H1 (cell line): ENCODE measurements at places on chromosomes 2 and 18.

GRCh38 chr2:240968731-240969624 lies 29.4 kb upstream of the SNED1 start:
- no peak for DNase-seq

- no peak for DNase-seq
Observed at GRCh38 chr2:1514391-1515072, 101.3 kb downstream of the TPO start.

DNA sequence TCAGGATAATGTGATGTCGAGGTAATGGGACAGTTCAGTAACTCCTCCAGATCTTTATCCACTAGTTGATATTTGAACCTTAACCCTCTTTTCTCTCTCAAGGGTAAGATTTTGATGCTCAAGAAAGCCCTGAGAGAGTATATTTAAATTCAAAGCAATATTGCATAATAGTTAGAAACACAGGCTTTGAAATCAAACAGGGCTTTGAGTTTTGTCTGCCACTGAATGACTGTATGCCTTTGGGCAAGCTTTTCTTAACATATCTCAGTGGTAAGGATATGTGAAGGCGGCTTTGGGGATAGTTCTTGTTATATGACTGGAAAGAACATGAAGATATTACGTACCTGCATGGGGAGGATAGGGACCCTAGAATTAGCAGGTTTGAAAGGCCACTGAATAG lies 11.1 kb downstream of the ITPRID2 start:
- DNase-seq = no peak

GRCh38 chr18:911486-911885 lies 6.8 kb downstream of the ADCYAP1 start:
- no peak for DNase-seq

DNA sequence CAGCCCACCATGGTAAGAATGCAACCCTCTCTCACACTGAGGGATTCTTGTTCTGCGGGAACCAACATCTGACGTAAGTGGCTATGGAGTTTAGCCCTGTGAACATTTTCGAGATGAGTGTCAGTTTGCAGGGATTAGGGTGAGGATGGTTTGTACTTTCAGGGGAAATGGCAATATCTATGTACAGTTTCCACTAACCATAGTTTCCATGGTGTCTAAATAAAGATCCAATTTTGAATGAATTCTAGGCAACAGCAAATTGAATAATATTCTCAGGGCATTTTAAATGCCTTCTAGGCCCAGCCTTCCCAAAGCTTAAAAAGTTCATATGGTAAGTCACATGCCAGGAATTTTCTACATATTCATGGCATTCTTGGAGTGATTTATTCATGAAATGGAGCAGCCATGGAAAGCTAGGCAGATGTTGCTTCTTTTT lies 105.4 kb upstream of the MMADHC start:
- no peak for DNase-seq

DNA sequence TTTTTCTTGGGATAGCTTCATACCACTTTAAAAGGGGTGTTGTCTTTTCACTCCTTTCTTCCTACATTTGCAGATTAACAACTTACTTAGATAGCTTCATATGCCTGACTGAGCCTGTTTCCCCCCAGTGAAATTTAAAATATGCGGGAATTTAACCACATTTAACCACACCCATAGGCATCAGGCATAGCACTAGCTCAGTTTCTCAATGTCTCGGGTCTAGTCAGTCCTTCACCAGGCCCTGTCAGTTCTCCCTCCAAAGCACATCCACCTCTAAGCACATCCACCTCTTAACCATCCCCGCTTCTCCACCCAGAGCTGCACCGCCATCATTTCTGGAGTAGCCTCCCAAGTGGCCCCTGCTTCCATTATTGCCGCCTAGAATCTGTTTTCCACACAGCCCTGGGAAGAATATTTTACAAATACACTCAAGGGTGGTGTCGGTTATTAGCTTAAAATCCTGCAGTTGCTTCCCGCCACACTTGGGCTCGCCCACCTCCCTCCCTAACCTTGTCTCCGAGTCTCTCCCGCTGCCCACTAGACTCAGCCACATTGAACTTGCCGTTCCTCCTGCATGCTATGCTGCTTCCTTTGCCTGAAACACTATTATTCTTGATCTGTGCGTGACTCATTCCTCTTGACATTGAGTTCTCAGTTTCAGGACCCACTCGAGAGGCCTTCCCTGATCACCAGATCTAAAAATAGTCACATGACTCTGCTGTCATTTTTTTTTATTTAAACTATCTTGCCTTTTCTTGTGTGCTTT lies 68.3 kb downstream of the SPTBN1 start:
- DNase-seq = no peak

DNA sequence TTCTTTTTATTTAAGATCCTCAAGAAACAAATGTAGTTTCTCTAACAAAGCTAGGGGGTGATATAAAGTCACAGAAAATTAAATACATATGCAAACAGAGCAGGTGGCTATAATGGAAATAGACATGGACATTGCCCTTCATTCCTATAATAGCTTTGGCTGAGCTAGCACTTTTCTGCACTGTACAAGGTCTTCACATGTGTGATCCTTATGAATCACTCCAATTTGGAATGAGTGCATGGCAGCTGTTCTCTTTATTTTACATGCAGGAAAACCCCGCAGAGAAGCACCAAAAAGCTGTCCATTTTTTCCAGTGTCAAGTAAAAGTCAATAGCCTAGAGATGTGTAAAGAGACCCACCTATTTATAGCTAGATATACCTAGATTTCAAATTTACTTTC lies 747.4 kb upstream of the SLC8A1 start:
- DNase-seq = no peak

DNA sequence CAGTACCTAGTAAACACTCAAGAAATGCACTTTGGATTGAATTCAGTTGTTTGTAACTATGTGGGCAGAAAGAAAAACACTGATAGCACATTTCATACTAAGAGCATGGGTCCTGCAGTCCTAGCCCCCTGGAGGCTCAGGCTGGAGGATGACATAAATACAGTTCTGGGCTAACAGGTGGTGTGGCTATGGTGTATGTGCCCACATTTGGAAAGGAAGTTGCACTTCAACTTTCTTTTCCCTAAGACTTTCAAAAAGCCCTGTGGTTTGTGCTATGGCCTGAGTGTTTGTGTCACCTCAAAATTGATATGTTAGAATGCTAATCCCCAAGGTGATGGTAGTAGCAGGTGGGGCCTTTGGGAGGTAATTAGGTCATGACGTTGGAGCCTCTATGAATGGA lies 218.2 kb downstream of the CDCA7 start:
- DNase-seq = no peak

DNA sequence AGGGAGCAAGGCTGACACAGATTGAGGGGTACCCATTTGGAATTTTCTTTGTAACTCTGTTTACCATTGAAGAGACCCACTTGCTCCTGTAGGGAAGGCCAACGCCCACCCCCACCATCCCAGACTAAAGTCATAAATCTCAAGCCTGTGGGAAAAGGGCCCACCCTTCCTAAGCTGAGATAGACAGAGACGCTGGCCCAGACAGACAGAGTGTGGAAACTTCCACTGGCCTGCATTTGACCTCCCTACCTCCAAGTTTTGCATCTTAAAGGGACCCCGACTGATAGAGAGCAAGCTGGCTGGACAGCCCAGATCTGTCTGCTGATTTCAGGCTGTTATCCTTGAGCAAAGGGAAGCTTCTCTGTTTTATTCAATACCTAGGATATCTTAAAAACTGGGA lies 48.2 kb upstream of the SLC14A2 start:
- no peak for DNase-seq

DNA sequence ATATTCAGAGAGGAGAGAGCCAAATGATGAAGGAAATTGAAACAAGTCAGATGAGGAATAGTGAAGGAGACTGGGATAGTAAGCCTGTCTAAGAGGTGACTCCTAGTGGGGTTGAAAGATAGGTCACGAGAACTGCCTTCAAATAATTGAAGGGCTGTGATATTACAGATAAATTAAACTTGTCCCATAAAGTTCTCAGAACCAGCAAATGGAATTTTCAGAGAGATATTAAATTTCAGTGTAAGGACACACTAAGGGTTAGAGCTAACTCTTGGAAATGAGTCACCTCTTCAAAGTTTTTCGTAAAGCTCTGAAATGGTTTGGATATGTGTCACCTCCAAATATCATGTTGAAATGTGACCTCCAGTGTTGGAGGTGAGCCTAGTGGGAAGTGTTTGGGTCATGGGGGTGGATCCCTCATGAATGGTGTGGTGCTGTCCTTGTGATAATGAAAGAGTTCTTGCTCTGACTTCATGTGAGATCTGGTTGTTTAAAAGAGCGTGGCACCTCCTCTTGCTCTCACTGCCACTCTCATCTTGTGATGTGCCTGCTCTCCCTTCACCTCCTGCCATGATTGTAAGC lies 87.3 kb downstream of the BABAM2 start:
- no peak for DNase-seq

- DNase-seq = no peak
Observed at GRCh38 chr2:42138163-42139015, 30.8 kb upstream of the EML4 start.

- no peak for DNase-seq
Observed at GRCh38 chr2:36355890-36356297, 316 bp downstream of the CRIM1 start.

- DNase-seq = no peak
Observed at GRCh38 chr2:237878-238277, 26.0 kb downstream of the SH3YL1 start.

DNA sequence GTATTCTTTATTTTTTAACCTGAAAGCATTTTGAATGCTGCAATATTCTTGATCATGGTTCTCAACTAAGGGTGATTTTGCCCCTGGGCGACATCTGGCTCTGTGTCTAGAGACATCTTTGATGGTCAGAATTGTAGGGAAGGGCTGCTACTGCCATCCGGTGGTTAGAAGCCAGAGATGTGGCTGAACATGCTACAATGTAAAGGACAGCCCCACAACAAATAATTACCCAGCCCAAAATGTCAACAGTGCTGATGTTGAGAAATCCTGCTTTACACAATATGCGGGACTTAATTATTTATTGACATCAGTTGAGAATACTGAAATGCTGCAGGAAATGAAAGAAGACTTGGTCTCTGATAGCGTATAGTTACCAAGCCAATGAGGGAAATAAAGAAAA lies 37.5 kb upstream of the SERPINB2 start:
- peak; percentile 9 for DNase-seq

DNA sequence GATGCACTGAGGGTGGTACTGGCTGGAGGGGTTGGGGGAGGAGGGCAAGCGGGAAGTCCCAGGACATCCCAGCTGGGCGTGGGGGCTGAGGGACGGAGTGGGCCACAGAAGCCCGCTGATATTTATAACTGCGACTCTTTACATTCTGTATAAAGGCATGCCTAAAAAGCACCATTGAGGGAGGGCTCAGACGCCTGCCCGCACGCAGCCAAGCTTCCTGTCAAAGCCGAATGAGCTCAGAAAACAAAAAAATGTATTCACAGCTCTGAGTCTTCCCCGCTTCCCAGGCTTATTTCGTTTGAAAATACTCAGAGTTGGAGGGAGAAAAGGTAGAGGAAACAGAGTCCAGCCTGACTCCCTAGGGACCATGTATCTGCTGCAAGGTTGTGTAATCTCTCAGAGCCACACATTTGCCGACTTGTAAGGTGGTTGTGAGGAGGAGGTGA lies 170.1 kb upstream of the HAAO start:
- no peak for DNase-seq

- DNase-seq = no peak
Observed at GRCh38 chr2:150126839-150127238, 360.6 kb downstream of the RND3 start.

- no peak for DNase-seq
Observed at GRCh38 chr2:191436368-191437055, 191.3 kb downstream of the MYO1B start.

DNA sequence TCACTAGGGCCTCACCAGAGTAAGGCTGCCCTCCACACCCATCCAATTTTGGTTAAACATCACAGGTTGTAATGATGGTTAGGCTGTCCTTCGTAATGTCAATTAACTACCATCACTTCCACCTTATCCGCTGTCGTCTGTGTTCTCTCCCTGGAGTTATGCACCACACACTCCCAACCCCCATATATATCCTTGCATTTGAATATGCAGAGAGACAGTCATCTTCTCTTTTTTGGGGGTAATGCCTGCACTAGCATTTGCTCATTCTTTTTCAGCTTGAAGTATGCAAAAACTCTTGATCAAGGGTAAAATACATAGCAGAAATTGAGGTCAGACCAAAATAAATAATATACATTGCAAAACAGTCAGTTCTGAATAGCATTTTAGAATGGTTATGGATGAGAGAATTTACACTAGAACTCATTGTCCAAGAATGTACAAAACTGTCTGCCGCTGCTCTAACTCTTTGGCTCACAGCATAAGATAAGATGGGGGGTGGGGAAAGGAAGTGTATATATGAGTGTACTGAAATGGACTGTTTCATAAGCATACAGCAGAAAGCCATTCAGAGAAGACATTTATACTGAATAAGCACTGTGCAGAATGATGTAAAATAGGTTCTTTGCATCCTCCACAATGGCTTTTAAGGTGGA lies 397.8 kb upstream of the CHST9 start:
- DNase-seq = no peak

- no peak for DNase-seq
Observed at GRCh38 chr2:237922641-237923361, 44.0 kb upstream of the UBE2F start.

GRCh38 chr2:98347298-98348065 lies 1.2 kb downstream of the CNGA3 start:
- DNase-seq = no peak

- peak; percentile 73 for DNase-seq
Observed at GRCh38 chr2:131394147-131394931, 30.4 kb upstream of the RAB6D start.

DNA sequence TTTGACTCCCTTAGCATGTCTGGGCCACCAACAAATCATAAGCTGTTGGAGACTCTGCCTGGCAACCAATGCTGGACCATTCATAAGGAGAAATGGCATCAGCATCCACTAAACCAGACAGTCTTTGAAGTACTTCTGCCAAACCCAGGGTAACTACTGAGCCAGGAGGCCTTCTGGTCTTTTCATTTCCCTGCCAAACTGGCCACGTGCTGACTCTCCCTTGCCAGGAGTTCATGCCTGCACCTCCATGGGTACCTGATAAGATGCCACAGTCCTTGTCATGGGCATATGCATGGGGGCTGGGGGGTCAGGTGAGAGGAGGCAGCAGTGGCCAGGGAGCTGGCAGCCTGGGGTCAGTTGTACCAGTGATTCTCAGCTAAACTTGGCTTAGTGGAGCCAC lies 34.2 kb upstream of the DAPL1 start:
- DNase-seq = no peak

GRCh38 chr2:175158894-175159293 lies 9.1 kb downstream of the ATF2 start:
- no peak for DNase-seq

DNA sequence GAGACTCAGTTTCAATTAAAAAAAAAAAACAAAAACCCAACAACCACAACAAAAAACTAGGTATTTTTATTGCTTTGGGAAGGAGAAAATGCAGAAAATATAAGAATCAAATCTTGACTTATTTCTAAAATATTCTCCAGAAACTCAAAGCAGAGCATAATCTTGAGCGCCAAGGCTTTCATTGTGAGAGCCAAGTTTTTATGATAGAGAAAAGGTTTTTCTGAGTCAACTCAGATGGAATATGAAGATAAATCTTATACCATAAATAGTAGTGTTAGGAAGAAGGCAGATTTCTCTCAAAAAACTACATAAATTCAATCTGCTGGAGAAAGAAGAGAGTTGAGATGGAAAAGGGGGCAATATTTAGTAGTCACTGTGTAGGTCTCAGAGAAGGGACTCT lies 121.2 kb upstream of the OSR1 start:
- no peak for DNase-seq
